ENCODE measurements at places on chromosomes 7 and 10. TPM values are rescaled to one million over a fixed set of nuclear protein-coding genes. Genes with fewer than 3 reads are reported as not detected.

RNF32 gene
- total RNA-seq = not detected

CEP55 gene
- total RNA-seq = 0.66 TPM

ADCYAP1R1 gene
- total RNA-seq = 2.5 TPM

DNA sequence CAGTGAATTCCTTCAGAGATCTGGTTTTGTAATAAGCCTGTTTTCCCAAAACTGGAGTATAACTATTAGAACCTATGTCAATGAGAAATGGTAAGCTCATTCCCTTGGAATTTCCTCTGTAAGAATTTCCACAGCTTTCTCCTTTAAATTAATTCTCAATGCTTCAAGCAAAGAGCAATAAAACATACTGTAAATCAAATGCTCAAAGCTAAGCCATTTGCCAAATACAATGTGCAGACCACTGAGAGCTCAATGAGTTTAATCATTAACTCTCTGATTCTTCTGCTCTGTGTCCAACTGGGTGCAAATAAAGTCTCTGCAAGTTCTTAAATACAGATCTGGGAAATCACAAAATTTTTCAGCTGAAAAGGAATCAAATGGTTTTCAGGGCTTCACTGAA, 227.6 kb upstream of the IMMP2L start:
- no peak overlapping the region for H3K27ac ChIP-seq
- H3K36me3 ChIP-seq = peaks cover 43% of the 10 kb centered on the region
- H3K27me3 ChIP-seq = no peaks in the 10 kb centered on the region
- no peak overlapping the region for H3K4me3 ChIP-seq
- peaks cover 13% of the 10 kb centered on the region for H3K4me1 ChIP-seq
- DNase-seq = no peak

- no peak for DNase-seq
- H3K36me3 ChIP-seq = no peaks in the 10 kb centered on the region
- no peak overlapping the region for H3K4me3 ChIP-seq
- no peaks in the 10 kb centered on the region for H3K27me3 ChIP-seq
Observed at GRCh38 chr7:71424166-71425035, 292.5 kb downstream of the GALNT17 start.

DNA sequence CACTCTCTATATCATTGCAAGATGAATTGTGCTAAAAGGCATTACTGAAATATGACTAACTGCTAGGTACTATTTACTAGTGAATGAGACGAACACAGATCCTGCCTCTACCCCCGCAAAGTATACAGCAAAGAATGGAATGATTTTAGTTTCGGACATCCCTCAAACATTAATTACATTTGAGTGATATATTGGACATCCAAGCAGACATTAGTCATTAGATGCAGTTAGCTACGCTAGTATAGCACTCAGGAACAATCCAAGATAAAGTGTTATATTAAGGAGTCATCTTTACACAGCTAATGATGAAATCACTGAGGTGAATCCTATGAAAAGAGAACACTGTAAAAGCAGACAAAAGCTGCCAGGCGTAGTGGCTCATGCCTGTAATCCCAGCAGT, 7.3 kb upstream of the TAF3 start:
- DNase-seq = no peak
- no peak overlapping the region for H3K27ac ChIP-seq
- H3K4me1 ChIP-seq = no peaks in the 10 kb centered on the region
- peaks cover 32% of the 10 kb centered on the region for H3K36me3 ChIP-seq

DNA sequence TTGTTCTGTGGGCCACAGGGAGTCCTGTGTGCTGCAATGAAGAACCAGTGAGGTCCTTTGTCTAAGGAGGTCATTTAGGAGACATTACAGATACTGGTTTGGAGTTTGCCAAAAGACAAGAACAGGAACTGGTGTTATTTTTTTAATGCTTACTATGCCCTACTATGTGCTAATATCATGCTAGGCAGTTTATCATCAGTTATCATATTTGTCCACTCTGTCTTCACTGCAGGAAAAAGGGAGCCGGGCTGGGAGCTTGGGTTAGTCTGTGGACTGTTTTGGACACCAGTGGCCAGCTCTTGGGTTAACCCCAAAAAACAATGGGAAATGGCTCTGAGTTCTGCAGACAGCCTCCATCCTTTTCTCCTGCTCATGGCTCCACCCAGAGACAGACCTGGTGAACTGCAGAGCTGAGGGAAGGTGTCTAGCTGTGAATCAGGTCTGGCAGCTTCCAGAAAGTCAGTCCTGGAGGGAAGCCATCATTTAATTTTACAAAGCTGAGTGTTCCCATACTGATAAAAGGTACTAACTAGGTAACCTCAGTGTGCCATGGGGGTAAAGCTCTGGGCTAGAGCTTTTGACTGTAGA, 101.2 kb upstream of the ZNF746 start:
- peaks cover 29% of the 10 kb centered on the region for H3K4me1 ChIP-seq
- H3K4me3 ChIP-seq = no peak overlapping the region
- peaks cover 57% of the 10 kb centered on the region for H3K36me3 ChIP-seq
